ENCODE measurements at places on chromosomes 7 and 10.

GRCh38 chr7:157676456-157677255 lies 339.9 kb downstream of the DNAJB6 start:
- no peak for DNase-seq

DNA sequence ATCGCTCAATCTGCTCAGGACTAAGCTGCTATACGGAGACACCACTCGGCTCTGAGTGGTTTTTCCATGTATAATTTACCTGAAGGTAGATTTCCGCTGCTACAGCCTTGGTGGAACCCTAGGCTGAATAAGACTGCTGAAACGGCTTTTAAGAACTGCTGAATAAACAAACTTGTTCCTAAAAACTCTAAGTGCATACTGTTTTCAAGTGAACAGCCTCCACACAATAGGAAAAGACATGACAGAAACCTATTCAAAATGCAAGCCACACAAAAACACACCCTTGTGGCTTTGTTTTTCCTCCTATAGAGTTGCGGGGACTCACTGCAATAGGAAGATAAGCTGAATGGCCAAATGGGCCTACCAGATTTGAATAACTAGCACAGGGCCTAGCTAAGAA lies 117.2 kb downstream of the UBE2H start:
- DNase-seq, result no peak

GRCh38 chr7:111067251-111067650 lies 23.7 kb upstream of the LRRN3 start:
- no peak for DNase-seq

GRCh38 chr7:39428221-39428620 lies 138.0 kb upstream of the YAE1 start:
- DNase-seq, result no peak

DNA sequence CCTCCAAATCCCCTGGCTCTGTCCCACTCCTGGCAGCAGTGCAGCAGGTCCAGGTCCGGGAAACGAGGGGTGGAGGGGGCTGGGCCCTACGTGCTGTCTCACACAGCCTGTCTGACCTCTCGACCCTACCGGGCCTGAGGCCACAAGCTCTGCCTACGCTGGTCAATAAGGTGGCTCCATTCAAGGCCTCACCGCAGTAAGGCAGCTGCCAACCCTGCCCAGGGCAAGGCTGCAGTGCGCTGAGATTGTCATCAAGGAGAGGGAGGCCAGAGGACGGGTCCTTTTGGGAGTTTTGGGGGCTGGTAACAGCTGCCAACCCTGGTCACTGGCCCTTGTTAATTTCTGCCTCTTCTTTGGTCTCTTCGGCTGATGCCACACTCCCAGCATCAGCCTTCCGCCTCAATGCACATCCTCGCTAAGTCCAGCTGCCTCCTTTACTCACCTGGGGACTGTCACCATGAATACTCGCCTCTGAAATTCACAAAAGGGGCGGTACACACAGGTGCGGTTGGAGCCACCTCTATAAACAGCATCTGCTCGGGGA lies 3.5 kb downstream of the EPO start:
- DNase-seq, result no peak

DNA sequence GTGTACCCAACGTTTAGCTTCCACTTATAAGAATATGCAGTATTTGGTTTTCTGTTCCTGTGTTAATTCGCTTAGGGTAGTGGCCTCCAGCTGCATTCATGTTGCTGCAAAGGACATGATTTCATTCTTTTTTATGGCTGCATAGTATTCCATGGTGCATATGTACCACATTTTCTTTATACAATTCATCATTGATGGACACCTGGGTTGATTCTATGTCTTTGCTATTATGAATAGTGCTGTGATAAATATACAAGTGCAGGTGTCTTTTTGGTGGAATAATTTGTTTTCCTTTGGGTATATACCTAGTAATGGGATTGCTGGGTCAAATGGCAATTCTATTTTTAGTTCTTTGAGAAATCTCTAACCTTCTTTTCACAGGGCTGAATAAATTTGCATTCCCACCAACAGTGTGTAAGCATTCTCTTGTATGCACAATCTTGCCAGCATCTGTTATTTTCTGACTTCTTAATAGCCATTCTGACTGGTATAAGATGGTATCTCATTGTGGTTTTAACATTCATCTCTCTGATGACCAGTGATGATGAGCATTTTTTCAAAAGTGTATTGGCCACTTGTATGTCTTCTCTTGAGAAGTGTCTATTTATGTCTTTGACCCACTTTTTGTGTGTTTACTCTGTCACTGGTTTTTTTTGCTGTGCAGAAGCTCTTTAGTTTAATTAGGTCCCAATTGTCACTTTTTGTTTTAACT lies 72.5 kb upstream of the CC2D2B start:
- DNase-seq, result no peak

DNA sequence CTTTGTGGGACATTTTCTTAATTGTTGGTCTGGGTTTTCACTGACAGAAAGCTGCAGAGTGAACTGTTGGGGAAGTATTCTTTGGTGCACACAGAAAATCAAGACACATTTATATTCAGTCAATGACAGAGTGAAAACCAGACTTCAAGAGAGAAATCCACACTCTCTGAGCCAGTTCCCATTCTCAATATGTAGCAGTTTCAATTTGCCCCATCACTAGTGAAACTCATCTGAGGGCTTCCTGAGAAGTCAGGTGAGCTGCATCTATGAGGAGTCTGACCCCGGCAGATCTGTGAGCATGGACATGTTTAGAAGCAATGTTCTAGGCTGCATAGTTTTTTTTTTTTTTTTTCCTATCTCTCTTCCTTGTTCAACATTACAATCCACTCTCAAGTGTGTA lies 163.7 kb upstream of the AHR start:
- no peak for DNase-seq

DNA sequence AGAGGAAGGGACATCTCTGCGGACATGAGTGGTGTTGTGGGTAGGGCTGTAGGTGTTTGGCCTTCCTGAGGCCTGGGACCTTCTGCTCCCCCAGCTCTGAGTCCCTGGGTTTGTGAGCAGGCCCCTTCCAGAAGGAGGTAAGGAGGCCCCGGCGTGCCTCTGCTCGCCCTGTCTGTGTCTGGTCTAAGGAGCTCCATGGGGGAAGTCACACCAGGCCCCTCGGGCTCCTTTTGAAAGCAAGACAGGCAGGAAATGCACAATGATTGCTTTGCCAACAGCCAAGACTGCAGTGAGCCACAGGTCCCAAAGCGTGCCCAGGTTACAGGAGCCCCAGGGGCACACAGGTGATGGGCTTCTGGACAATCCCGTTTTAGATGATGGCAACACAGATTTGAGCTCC lies 89.5 kb downstream of the FAM53B start:
- no peak for DNase-seq

DNA sequence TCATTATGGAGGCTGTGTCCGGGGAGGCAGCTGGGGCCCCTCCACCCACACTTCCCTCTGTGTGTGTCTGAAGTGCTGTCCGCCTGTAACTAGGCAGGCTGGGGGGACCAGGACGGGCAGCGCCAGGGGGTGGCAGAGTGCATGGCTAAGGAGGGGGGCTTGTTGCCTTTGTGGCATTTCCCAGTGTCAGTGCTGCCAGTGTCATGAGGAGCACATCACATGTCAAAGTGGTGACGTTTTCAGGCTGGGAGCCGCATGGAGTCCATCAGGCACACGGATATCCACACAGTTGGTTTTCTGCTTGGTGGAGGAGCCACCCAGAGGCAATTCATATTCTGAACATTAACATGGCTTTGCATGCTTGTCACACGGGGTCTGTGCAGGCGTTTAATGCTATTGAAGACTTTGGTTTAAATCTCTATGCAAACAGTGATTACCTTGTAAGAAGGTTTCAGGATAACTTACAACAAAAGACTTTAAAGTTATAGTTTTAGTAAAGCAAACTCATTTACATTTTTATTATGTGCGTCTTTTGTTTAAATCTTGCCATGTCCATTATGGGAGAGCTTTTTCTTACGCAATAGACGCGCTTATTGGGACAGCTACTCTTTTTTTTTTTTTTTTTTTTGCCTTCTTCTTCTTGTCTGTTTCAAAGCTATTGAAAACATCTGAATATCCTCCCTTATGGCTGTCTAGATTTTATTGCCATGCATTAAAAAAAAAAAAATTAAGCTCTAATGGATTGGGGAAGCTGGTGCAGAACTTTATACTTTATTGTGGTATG lies 52.9 kb downstream of the C10orf67 start:
- DNase-seq, result no peak

DNA sequence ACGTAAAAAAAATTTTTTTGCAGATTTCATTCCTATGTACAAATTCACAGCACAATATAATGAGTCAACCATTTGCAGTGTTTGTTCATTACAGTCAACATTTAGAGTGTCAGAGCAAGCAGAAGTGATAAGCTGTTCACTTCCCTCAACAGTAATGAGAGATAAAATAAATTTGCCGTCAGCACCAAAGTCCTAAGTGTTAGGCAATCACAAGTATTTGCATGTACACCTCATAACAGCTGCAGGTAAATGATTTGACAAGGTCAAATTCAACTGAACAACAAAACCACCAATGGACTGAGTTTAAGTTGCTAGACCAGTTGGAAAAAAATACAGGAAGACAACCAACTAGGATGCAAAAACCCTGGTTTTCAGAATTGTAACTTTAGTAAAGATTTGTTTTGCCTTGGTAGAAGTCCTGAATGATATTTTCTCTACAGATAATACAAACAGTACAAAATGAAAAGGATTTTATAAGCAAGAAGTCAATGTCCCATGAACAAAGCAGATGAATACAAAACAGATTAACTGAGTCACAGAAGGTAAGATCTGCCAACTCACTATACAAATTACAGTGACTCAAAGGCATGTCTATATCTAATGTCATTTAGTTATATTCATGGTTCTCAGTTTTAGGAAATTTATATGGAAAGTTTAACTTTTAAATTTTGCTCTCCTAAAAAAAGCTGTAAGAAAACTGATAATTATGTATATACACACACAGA lies 10.4 kb downstream of the RAPGEF5 start:
- no peak for DNase-seq

GRCh38 chr7:95318501-95319100 lies 5.7 kb downstream of the PON1 start:
- no peak for DNase-seq

GRCh38 chr7:42161719-42162118 lies 75.3 kb downstream of the GLI3 start:
- DNase-seq, result no peak

Measured in D721Med (cell line).